Thoracic aorta (tissue), 2 donors: ENCODE measurements at places on chromosomes 7 and 10.
A peak's percentile ranks its signal among the peaks of the same experiment; 100 is the strongest.

- DNase-seq = no peak
These were observed 145.0 kb downstream of the RNF216 start for GRCh38 chr7:5636446-5636835.

- DNase-seq = no peak
These were observed 16.8 kb upstream of the DNAH11 start for GRCh38 chr7:21526007-21526406.

DNA sequence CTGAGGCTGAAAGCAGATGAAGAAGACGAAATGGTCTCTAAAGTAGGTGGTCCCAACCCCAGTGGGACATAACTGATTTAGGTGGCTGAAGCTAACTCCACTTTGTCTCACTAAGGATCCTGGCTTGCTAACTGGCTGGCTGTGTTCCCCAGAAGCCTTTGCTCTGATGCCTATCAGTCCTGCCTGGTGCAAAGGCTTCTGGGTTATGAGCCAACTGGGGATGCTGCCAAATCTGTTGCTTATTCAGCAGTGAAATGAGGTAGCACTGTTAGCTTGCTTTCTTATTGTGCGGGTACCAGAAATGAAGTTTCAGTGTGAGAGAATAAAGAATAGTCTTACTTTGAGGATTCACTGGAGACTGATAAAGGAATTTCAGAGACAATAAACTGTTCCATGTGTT lies 18.1 kb downstream of the PRKG1 start:
- DNase-seq = peak; percentile 71

- DNase-seq = no peak
These were observed 135.9 kb upstream of the PODXL start for GRCh38 chr7:131692131-131692960.

DNA sequence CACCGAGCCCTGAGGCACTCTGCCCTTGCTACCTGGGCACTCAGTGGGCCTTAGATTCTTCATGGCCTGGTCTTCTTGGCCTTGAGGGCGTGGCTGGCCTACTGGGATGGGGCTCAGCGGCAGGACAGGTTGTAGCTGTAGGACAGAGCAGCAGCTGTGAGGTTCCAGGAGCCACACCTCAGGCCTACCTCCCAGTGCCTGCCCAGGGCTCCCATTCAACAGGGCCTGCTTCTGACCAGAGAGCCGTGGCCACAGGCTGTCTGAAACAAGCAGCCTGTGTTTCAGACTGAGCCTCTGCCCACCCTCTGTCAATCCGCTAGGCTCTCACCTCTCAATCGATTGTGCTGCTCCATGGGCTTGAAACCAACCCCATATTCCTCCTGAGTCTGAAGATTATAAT lies 928.0 kb upstream of the ZNF722 start:
- no peak for DNase-seq

DNA sequence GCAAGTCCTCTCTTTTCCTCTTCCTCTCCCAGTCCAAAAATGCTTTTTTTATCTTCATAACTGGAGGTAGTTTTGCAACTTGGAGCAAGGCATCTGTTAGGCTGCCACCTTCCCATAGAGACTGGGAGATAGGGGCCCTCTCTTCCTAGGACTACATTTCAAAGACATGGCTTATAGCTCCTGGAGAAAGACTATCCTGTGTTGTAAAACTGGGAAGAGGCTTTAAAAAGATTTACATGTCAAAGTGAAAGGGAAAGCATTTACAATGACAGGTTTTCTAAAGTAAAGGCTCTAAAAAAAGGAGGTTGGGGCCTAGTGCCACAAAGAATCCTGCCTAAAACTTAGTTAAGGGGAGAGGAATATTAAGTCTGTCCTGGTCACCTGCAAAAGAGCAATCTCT lies 82.2 kb upstream of the SEMA3E start:
- DNase-seq = no peak

- DNase-seq = no peak
These were observed 97.0 kb upstream of the PPIF start for GRCh38 chr10:79250259-79250658.

GRCh38 chr10:70680899-70681730 lies 8.8 kb downstream of the ADAMTS14 start:
- DNase-seq = no peak

DNA sequence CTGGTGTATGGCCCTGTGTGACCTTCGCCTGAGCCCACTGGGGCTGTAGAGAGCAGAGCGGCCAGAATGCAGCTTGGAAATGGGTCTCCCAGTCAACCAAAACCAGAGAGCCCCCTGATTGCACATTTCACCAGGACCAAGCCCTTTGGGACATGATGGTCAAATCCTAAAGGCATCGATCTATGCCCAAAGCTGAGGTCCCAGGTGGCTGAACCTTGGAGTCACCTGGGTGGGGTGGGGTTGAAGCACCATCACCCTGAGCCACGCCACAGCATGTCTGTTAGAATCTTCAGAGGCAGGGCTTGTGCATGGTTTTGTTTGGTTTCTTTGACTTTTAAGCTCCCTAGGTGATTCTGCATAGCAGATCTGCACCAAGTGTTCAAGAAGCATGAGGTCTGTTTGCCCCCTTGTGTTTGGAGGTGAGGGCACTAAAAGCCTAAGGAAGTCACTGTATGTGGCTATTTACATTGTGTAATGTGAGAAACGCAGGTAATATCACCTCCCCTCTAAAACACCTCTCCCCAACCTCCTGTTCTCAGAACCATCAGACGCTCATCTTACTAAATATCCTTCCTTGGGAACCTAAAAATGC lies 9.6 kb downstream of the PKD1L1 start:
- DNase-seq = no peak

DNA sequence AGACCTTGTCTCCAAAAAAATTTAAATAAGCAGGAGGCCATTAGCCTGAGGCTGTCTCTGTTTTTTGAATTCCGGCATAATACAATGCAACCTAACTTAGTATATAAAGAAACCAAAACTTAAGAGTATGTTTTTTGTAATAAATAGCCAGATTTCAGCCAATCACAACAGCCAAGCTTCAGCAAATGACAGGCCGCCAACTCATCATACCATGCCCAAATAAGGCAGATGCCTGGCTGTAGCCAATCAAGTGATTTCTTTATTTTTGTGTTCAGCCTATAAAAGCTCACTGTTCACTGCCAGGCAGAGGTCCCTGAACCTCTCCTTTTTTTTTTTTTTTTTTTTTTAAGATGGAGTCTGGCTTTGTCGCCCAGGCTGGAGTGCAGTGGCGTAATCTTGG lies 12.7 kb upstream of the PURB start:
- no peak for DNase-seq

- DNase-seq = no peak
These were observed 819 bp downstream of the POLD2 start for GRCh38 chr7:44122529-44122928.

DNA sequence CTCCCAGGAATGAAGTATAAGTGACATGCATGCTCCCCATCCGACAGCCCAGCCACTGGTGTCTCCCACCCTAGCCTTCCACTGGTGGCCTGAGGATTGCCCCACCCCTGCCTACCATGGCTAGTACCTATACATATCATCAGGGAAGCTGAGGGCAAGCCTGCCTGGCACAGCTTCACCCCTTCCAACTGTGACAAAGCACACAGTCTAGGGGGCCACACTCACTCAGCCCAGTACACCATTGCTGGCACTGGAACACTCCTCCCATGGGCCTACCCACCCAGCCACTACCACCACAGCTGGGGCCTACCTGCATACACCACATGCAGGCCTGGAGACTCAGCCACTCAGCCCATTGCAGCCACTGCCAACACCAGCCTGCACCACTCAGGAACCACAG lies 393.1 kb upstream of the STEAP1 start:
- no peak for DNase-seq
